ENCODE measurements at places on chromosomes 3 and 15.

GRCh38 chr3:126960604-126960995 is 22.3 kb upstream of the PLXNA1 start:
- no peak for DNase-seq

DNA sequence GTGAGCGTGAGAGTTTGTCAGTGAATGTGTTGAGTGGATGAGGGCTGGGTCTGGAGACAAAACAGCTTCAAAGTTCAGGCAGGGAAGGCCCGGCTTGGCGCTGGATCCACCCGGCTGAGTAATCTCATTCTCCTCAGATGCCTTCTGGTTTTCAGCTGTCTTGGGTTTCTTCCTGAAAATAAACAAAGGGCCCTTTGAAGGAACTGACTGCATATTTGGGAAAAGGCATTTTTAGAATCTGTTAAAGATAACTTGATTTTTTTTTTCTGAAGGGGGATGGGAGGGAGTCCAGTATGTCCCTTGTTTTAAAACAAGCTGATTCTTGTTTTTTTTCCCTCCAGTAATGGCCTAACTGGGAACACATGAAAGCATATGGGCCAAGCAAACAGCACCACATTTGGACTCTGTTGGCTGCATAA is 86.4 kb downstream of the TIGIT start:
- no peak for DNase-seq

DNA sequence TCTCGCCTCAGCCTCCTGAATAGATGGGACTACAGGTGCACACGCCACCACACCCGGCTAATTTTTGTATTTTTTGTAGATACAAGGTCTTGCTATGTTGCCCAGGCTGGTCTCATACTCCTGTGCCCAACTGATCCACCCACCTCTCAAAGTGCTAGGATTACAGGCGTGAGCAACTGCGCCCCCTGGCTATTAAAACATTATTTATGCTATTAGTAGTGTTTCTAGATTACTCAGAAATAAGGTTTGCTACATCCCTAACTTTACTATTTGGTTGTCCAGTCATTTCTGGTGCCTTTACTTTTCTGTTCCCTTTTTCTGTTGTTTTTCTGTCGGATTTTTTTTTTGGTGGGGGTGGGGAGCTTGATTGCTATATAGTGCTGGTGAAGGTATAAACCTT is 393.6 kb upstream of the TPM1 start:
- DNase-seq = no peak

GRCh38 chr15:97077975-97078374 is 747.5 kb downstream of the NR2F2 start:
- no peak for DNase-seq

GRCh38 chr3:166209701-166210100 is 372.5 kb upstream of the BCHE start:
- no peak for DNase-seq

DNA sequence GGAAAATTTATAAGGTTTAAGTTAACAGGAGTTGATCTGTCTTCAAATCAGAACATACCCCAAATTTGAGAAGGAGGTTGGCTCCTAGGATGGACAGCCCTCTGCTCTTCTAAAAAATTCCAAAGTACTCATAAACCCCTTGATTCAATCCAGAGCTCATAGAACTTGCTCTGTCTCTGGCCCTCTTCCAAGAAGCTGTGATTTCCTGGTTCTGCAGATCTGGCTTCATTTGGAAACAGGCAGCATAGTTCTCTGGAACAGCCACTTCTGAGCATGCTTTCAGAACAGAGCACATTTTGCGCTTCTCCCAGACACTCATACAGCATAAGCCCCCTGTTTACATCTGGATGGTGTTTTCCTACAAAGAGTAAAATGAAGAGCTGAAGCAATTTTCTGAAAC is 96.7 kb downstream of the KBTBD8 start:
- no peak for DNase-seq

DNA sequence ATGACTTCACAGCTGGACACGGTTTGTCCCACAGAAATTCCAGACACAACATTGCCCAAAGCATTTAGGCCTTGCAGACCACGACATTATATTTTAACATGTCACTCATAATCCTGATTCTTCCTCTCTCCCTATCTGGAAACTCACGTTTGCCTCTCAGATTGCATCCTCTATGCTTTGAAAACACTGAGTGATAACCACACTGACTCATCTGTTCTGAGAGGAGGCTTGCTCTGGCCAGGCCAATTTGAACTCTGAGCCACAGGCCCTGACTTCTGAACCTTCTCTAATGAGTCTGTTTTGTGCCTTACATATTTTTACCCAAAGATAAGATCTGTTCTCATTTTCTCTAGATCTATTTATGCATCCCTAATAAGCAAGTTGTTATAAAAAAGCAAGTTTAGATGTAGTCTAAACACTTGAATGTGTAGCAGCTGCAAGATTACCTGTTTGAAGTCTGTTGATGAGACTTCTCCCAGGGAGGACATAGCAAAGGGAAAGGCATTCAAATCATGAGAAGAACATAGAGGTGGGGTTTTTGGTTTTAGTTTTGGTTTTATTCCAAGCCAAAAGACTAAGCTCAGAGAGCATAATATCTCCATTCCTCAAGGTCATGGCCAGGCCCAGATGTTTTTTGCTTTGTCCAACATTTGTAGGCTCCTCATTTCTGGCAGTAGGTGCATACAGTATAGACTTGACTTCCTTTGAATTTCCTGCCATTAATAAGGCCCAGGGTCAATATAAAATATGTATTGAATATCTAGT is 234.4 kb upstream of the LRTM1 start:
- no peak for DNase-seq

DNA sequence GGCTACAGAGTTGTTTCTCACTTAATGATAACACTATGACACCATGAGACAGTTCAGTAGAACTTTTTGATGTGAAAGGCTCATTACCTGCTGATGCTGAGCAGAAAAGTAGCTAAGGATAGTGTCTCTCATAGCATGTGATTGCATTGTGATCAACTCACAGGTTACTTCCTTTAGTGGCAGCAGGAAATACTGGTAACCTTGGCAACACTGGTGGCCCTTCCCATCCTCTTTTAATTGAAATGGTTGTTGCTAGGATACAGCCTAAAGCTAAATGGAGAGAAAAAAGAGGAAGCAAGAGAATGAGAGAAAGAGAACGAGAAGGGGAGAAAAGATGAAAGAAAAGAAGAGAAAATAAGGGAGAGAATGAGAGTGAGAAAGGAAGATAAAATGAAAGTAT is 204.7 kb upstream of the GAP43 start:
- DNase-seq = peak; percentile 4

- DNase-seq = no peak
Measured at GRCh38 chr3:154113609-154114008, 7.6 kb upstream of the ARHGEF26 start.

DNA sequence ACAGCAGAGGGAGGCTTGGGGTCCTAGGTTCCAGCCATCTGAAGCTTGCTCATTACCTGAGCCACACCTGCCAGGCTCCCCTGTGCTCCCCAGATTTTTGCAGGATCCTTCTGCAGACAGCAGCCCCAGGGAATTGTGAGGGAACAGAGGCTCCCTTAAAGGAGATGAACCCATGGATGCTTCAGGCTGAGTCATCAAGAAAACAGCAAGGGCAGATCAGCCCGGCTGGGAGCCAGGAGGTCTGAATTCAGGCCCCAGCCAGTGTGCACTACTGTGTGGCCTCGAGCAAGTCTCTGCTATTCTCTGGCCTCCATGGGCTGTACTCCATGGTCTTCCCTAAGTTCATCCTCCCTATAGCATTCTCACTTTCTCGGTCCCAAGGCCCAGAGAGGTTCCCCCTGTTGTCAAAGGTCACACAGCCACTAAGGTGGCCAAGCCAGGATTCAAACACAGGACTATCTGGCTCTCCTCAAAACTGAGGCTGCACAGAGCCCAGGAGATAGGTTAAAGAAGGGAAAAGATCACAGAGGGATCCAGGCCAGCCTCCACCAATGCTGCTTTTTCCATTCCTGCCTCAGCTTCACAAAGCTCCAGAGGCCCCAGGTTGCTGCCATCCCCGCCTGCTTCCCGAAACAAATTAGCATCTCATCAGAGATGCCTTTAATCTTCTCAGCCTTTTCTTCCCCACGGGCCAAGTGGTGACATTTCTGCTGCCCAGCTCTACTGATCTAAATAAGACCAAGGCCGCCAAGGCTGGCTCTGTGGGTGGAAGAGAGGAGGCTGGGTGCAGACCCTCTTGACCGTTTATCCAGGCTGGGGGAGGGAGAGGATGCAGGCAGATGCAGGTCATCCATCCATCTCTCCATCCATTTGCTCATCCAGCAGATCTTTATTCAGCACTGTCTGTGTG is 21.2 kb upstream of the GRIP2 start:
- DNase-seq = no peak

- no peak for DNase-seq
Measured at GRCh38 chr15:42533246-42533645, 15.3 kb downstream of the LRRC57 start.

- DNase-seq = no peak
Measured at GRCh38 chr3:5348229-5348902, 160.9 kb downstream of the EDEM1 start.

DNA sequence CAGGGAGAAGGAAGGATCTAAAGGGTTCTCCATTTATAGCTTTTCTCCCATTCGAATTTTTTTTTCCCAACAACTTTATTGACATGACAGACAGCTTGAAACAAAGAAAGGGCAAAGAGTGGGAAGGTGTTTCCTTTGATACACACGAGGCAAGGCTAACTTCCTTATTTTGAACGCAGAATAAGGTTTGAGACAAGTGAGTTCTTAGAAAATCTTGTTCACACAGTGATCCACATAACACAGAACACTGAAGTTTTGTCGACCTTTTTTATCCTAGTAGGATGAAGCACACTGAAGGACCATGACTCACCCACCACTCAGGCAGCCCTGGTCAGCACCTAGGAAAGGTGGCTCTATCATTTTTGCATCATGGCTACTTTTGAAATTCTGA is 425.8 kb upstream of the MDFIC2 start:
- DNase-seq = no peak

DNA sequence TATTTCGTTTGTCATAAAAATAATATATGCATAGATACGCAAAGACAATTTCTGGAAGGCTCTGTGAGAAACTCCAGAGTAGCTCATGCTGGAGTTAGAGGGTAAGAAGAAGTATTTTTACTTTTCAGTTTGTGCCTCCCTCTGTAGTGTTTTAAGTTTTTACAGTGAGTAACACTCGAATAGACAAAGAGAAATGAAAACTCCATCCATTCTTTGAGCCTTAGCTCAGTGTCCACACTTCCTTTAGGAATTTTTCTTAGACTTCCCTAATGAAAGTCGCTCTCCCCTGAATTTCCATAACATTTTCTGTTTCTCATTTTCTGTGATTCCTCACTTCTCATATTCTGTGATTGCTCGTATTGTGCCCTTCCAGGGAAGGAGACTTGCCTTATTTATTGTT is 2.1 kb downstream of the BLOC1S6 start:
- no peak for DNase-seq

DNA sequence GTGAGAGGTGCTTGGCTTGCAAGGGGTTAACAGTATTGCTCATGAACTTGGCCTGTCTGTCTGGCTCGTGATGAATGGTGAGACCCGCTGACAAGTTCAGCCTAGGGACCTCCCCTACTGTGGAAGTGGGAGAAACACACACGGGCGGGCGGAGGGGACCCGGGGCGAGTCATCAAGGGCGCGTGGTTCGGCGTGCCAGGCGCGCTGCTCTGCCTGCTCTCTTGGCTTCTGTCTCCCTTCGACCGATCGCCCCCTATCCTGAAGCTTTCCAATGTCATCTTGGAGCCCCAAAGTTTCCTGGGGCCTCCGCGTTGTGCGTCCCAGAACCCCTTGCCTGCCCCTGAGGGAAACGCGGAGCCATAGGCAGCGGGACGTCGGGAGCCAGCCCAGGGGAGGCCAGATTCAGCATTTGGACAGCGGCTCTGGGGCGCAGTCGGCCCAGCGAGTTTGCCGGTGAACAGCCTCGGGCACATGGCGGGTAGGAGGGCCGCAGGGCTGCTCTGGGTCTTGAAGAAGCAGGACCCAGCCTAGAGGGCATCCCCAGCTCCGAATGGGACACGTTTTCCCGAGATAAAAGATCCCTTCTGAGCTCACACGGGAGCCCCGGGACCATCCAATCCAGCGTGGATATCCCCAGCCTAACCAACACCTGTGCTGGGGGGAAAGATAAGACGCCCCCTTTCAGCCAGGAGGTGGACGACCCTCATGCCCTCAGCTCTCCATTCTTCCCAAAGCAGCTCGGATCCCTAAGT is 27.0 kb upstream of the POLG start:
- peak; percentile 56 for DNase-seq

DNA sequence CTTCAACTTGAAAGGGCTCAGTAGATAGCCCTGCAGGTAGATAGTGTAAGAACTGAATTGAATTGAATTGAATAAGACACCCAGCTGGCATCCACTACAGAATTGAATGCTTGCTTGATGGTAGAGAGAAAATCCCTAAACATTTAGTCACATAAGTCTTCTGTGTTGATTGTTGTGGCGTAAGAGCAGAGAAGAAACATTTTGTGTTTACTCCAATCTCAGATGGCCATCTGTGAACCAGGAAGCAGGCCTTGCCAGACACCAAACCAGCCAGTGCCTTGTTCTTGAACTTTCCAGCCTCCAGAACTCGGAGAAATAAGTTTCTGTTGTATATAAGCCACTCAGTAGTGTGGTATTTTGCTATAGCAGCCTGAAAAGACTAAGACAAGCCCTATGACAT is 43.6 kb downstream of the SST start:
- DNase-seq = no peak

GRCh38 chr3:58487140-58487886 is 4.6 kb upstream of the KCTD6 start:
- no peak for DNase-seq

- no peak for DNase-seq
Measured at GRCh38 chr15:69125236-69125635, 35.2 kb upstream of the GLCE start.

GRCh38 chr15:83200162-83200561 is 7.5 kb downstream of the HDGFL3 start:
- DNase-seq = no peak

DNA sequence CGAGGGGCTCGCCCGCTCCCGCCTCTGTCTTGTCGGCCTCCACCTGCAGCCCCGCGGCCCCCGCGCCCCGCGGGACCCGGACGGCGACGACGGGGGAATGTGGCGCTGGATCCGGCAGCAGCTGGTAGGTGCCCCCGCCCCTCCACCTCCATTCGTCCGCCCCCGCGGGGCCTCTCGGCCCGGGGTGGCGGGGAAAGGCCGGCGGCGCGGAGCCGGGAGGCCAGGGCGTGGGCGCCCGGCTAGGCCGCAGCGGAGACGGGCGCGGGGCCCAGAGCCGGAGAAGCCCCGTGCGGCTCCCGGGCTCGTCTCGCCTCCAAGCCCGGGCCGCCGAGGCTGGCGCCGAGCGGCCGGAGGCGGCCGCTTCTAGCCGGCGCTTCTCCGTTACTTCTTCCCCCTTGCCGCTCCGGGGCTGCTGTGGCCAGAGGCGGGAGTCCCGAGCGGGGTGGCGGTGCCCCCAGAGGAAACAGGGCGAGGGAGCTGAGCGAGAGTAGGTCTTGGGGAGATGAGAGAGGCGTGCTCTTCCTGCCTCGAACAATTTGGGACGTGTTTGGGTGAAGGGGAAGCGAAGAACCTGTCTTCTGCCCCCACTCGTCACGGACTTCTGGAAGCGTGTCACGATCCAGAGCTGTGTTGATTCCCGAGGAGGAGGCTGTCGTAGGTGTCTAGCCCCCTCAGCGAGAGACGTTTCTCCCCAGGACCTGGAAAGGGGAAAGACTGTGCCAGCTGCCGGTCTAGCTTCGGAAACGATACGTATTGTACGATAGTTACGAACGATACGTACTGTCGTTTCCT is 555 bp downstream of the ATP11B start:
- DNase-seq = peak; percentile 51

- no peak for DNase-seq
Measured at GRCh38 chr15:78047761-78048627, 29.5 kb downstream of the TBC1D2B start.
